ENCODE measurements at places on chromosomes 16 and 17. TPM values are rescaled to one million over a fixed set of nuclear protein-coding genes. Genes with fewer than 3 reads are reported as not detected.

Gene PDIA2
- total RNA-seq: 0.94 TPM

Gene TK1
- total RNA-seq: 7.7 TPM

Gene KRTAP2-1
- not detected for total RNA-seq

Gene KCNH4
- total RNA-seq: not detected

Gene TMEM98
- total RNA-seq: 144 TPM

Gene ST6GALNAC2
- not detected for total RNA-seq

Gene C1QTNF1
- total RNA-seq: 650 TPM

Gene HES7
- not detected for total RNA-seq

Gene CCL16
- not detected for total RNA-seq

Gene CCDC137
- total RNA-seq: 7.5 TPM

Gene NHERF1
- total RNA-seq: 10.9 TPM

Gene GGA3
- total RNA-seq: 23.0 TPM

Gene MSLN
- not detected for total RNA-seq

Gene ZNF205
- 11.3 TPM for total RNA-seq

Gene PRSS33
- total RNA-seq: not detected

Gene FBXL16
- not detected for total RNA-seq

Gene ADORA2B
- 37.8 TPM for total RNA-seq

Gene OR1F1
- not detected for total RNA-seq

Gene TMEM204
- total RNA-seq: 16.8 TPM

Gene CEP20
- 43.4 TPM for total RNA-seq

Gene CCL5
- total RNA-seq: not detected

Gene HAP1
- total RNA-seq: not detected

Gene PTX4
- not detected for total RNA-seq

Gene SEZ6
- not detected for total RNA-seq

Gene IL17C
- not detected for total RNA-seq

Gene OTOA
- not detected for total RNA-seq

Gene CDK5R1
- 1.4 TPM for total RNA-seq

Gene SLC12A3
- total RNA-seq: not detected

Gene NUP93
- total RNA-seq: 30.4 TPM

Gene PLEKHH3
- total RNA-seq: 14.2 TPM

Gene RHBDL3
- total RNA-seq: 0.12 TPM

Gene GP2
- total RNA-seq: not detected

Gene SLC13A5
- total RNA-seq: not detected

Gene SPNS2
- not detected for total RNA-seq

Gene TMEM114
- total RNA-seq: not detected

Gene BCO1
- not detected for total RNA-seq

Gene CLN3
- total RNA-seq: 14.1 TPM

Gene KRTAP4-11
- total RNA-seq: not detected

Gene PLXDC1
- 15.4 TPM for total RNA-seq

Gene STX1B
- total RNA-seq: 0.25 TPM

Gene ENPP7
- total RNA-seq: not detected

Gene SEPTIN1
- 0.50 TPM for total RNA-seq

Gene ANKFN1
- total RNA-seq: not detected

Gene RAB11FIP4
- 0.75 TPM for total RNA-seq

Gene NPIPB13
- 1.7 TPM for total RNA-seq

Gene C17orf67
- total RNA-seq: 0.39 TPM

Gene GRB7
- 0.44 TPM for total RNA-seq

Gene KRT32
- total RNA-seq: not detected

Gene GABARAP
- total RNA-seq: 677 TPM

Gene CEP112
- total RNA-seq: 4.6 TPM

Gene CHP2
- not detected for total RNA-seq

Gene HSF4
- total RNA-seq: 5.3 TPM

Gene TBX4
- total RNA-seq: not detected

Gene CES5A
- not detected for total RNA-seq
